SK-MEL-5 (cell line): ENCODE measurements at places on chromosomes 1 and 21.

DNA sequence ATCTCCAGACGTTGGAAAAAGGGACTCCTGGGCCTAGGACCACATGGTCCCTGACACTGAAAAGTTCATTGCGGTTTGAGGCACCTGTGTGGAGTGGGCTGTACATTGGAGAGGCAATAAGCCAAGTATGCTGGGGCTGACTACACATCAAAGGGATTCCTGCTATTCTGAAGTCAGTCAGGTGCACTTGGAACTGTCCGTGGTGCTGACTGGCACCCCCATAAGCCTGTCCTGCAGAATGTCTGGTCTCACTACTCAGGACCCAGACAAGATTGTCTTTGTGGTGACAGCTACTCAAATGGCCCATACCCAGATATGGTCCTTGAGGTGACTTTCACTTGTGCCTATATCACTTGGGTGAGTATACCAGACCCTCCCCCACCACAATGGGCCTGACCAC is 150.6 kb downstream of the RWDD3 start:
- no peak for DNase-seq

DNA sequence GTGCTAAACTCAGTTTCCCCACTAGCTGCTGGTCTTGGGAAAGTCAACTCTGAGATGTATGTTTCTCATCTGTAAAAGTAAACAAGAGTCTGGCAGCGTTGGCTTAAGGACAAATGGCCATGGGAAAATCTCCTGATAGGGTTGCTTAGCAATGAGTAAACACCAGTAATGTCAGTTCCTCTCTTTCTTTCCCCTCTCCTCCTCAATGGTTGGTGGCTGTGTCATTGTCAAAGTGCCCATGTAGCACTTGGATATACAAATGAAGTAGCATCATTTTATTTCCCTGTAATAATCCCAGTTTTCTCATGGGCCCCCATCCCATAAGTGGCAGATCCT is 2.2 kb upstream of the FYB2 start:
- no peak for DNase-seq

GRCh38 chr1:166089804-166090203 is 77.0 kb downstream of the FAM78B start:
- peak; percentile 22 for DNase-seq

DNA sequence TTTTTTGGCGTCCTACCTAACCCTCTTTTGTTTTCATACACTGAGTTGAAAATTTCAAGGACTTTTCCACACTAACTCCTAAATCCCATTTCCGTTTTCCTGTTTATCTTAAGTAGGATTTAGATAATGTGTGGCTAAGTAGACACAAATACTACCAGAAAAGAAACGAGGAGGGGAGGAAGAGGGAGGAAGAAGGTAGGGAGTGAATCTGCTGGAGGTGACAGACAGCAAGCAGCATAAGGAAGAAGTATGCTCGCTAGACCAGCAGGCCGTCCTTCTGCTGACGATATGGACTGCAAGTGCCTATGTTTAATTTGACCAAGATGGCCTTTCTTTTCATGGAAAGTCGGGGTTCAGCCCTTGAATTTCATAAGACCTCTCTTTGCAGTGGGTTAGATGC is 256.9 kb upstream of the RAB4A start:
- DNase-seq, result no peak

- no peak for DNase-seq
Measured at GRCh38 chr1:208775841-208776240, 531.7 kb upstream of the PLXNA2 start.

GRCh38 chr1:86245566-86246190 is 89.1 kb upstream of the COL24A1 start:
- no peak for DNase-seq

GRCh38 chr1:11893907-11894251 is 32.3 kb downstream of the KIAA2013 start:
- peak; percentile 57 for DNase-seq

- no peak for DNase-seq
Measured at GRCh38 chr1:100703716-100704115, 15.8 kb upstream of the VCAM1 start.

- peak; percentile 63 for DNase-seq
Measured at GRCh38 chr21:26846036-26846931, 1.1 kb upstream of the ADAMTS1 start.
